Stimulated activated CD4-positive, alpha-beta T cell treated with anti-CD3 and anti-CD28 coated beads, Interleukin-1b, Interleukin-23, amount 100 ng/mL, for 1 hour (primary cell): ENCODE measurements at places on chromosomes 16 and 17.
A peak's percentile ranks its signal among the peaks of the same experiment; 100 is the strongest.

- DNase-seq: peak; percentile 22
These were observed 3.8 kb upstream of the TAC4 start for GRCh38 chr17:49851387-49852291.

DNA sequence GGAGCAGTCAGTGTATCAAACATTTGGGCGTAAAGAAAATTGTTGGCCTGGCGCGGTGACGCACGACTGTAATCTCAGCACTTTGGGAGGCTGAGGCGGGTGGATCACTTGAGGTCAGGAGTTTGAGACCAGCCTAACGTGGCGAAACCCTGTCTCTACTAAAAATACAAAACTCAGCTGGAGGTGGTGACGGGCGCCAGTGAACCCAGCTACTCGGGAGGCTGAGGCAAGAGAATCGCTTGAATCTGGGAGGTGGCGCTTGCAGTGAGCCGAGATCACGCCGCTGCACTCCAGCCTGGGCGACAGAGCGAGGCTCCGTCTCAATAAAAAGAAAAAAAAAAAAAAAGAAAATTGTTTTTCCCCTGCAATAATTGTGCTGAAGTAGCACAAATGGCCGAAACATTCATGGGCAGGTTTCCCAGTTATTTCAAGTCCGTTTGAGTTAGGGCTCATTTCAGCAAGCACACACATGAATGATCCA is 1.4 kb downstream of the GCSH start:
- no peak for DNase-seq

DNA sequence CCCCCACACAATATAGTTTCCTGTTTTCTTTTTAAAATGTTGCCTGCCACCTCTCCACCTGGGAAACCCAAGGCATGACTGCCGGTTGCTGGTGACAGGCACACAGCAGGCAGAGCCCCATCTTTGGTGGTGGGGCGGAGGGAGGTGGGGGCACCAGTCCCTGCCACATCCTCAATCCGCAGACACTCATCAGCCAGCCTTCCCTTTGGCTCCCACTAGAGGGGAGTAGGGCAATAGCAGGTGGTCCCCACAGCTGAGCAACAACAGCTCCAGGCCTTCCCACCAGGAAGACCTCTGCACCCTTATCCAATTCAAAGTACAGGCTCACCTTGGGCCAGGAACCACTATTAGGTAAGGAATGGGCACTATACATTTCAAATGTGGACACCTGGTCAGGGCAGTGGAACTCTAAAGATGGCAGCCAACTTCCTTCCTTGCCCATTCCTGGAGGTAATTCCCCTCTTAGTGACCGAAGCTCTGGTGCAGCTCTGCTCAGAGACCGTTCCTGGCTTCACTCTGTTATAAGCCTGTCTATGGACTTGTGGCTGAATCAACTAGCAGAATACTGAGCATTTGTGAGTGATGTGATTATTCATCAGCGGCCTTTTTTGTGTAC is 13.9 kb downstream of the RECQL5 start:
- DNase-seq: no peak

GRCh38 chr17:46862949-46863348 is 11.6 kb downstream of the WNT9B start:
- DNase-seq: no peak

DNA sequence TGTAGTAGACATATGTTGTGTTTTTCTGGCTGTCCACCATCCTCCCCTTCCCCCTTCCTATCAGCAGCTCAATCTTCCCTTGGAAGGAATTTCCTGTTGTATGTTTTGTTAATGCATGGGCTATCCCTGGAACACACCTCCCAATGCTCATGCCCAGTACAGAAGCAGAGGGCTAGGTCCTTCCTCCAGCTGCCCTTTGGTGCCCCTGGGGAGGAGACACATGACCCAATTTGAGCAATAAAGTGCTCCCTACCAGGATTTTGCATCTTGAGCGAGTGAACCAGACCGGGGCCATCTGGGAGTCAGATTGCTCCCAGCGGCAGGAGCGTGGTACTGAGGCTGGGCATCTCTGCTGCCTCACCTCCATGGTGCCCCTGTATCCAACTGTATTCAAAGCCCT is 141.5 kb upstream of the MED13 start:
- no peak for DNase-seq

DNA sequence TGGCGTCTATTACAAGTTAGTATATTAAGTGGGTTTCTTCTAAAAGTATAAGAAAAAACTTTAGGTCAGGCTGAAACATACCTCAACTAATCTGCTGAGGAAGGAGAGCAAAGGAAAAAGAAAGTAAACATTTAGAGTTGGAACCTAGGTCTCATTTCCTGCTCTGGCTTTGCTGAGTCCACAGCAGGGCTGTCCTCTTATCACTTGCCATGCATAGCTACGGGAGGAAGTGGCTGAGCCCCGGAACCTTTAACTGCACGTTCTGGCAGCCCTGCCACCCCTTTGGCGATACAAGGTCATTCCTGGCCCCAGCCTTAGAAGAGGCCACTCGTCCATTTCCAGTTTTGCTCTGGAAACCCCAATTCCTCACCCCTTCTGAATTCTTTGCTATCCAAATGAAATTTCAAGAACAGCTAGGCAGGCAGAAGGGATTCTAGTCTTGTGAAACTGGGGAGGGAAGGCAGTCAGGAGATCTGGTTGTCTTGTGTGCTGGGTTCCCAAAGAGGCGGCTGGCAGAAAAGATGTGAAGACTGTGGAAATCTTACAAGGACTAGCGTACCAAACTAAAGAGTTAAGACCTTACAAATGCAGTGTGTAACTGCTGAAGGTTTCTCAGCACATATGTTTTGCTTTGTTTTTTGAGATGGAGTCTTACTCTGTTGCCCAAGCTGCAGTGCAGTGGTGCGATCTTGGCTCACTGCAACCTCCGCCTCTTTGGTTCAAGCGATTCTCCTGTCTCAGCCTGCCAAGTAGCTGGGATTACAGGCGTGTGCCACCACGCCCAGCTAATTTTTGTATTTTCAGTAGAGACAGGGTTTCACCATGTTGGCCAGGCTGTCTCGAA is 19.1 kb downstream of the WIPI1 start:
- DNase-seq: no peak

- DNase-seq: no peak
These were observed 295.3 kb downstream of the MAP2K4 start for GRCh38 chr17:12316021-12316420.

DNA sequence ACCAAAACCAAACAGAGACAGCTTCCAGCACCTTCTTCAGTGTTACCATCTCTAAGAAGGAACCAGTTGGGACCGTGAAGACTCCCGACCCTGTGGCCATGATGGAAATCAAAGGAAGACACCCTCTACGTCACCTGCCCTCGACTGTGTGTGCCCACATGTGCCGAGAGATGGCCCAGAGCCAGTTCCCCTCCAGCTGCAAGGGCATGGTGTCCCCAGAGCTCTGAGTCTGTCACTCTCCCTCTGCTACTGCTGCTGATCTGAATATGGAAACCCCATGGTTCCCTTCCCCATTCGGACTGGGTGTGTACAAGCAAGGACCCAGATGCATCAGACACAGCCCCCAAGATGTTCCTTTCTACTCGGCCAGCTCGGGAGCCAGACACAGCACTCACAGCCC is 76.4 kb downstream of the SOCS1 start:
- DNase-seq: no peak

GRCh38 chr16:55329791-55330428 is 5.9 kb downstream of the IRX6 start:
- no peak for DNase-seq

- no peak for DNase-seq
These were observed 8.7 kb downstream of the CAMTA2 start for GRCh38 chr17:4978726-4979125.

- DNase-seq: peak; percentile 68
These were observed 765 bp downstream of the COL1A1 start for GRCh38 chr17:50200457-50201275.

- no peak for DNase-seq
These were observed 1.6 kb downstream of the IRX3 start for GRCh38 chr16:54284931-54285413.

DNA sequence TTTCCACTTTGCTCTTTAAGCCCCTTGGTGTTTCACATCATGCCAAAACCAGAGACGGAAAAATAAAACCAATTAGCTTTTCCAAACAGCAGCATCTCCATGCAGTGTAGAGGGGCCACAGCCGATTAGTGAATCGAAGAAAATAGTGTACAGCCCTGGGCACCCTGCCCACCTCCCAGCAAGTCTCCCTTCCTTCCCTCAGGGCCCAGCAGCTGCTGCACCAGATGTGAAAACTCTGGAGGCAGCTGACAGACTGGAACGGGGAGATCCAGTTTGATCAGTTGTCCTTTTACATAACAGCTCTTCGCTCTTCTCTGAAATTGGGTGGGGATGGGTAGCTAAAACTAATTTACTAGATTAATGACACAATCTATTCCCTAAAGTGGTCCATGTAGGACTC is 19.3 kb downstream of the TMEM11 start:
- no peak for DNase-seq

DNA sequence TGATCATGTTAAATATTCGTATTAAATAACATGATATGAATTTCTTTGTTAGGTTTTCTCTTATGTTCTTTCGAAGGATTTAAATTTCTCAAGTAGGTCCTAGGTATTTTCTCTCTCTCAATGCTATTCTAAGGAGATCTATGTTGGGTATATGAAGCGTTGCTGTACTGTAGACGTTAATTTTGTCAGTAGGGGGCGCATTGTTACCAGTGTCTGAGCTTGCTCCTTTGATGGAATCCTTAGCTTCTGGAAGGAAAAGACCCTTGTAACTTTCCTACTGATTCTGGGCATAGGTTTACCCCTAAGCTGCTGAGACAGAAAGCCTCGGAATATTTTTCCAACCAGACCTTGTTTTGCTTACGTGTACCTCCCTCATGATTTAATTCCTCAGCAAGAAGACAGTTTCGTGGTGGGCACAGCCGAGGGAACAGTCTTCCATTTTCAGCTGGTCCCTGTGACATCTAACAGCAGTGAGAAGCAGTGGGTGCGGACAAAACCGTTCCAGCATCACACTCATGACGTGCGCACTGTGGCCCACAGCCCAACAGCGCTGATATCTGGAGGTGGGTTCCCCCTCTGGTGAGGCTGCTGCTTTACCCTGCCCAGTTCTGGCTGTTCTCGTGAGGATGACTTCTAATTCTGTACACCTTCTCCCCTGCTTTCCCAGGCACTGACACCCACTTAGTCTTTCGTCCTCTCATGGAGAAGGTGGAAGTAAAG is 17.9 kb downstream of the UTP4 start:
- peak; percentile 29 for DNase-seq

DNA sequence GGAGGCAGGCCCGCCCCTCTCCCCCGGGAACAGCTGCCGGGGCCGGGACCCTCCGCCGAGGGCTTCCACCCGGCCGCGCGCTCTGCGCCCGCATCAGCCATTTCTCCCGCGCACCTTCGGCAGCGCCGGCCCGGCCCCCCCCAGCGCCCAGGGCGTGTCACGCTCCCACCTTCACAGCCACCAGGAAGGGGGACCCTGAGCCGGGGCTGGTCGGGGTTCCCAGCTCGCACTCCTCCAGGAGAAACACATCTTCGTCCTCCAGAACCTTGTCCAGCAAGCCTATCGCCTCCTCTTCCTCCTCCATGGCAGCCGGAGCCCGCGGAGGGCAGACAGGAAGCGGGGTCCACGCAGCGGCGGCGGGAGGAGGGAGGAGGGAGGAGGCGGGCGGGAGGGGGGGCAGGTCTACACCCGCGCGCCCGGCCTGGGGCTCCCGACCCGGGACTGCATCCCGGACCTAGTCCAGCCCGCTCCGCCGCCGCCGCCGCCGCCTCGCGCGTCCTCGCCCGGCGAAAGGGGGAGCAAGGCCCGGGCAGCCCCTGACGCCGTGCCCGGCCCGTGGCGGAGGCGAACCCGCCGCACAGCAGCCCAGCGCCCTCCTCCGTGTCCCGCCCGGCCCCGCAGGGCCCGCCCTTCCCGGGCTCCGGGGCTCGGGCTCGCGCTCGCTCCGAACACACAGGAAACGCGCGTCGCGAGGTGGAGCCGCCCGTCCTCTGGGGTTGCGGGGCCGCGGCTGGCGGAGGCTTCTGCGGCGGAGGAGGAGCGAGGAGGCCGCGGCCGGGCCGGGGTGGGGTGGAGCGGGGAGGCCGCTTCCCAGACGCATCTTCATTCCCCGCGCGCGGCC is 70.8 kb downstream of the ABR start:
- peak; percentile 26 for DNase-seq

- DNase-seq: no peak
These were observed 112.5 kb downstream of the MAP2K4 start for GRCh38 chr17:12133183-12133582.

GRCh38 chr17:75173526-75173925 is 9.2 kb downstream of the SUMO2 start:
- no peak for DNase-seq

DNA sequence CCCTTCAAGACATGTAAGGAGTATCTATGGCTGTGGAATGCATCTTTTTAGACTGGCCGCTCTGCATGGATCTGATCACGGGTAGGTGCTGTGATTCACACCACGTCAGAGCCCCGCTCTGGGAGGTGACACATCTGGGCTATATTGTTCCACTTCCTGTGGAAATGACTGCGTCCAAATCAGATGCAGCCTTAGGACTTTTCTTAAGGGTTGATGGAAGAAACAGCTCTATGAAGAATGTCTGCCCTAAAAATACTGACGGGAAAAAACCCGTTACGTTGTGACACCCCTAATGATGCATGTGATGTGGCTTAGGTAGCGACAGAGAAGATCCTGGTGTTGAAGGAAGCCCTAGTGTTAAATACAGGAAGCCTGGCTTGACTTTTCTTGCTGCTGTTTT is 12.2 kb downstream of the BANP start:
- peak; percentile 41 for DNase-seq

GRCh38 chr16:17246974-17247732 is 223.6 kb downstream of the XYLT1 start:
- DNase-seq: no peak

- DNase-seq: no peak
These were observed 73.4 kb upstream of the BRD7 start for GRCh38 chr16:50442221-50442620.

DNA sequence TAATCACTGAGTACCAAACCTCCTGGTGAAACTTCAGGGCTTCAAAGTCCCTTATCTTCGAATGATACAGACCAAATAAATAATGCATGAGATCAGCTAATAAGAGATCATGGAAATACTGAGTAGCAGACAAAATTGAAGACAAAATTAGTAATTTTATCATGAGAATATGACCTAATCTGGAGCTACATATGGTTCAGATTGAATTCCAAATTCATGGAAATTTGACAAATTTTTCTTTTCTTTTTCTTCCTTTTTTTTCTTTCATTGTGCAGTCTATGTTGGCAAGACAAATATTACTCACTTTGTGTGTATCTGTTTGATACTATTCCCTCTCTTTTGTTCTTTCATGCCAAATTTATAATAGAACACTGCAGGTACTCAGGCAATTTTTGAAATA is 218.1 kb upstream of the KCNJ16 start:
- no peak for DNase-seq
